ENCODE measurements at places on chromosomes 6 and 20.

DNA sequence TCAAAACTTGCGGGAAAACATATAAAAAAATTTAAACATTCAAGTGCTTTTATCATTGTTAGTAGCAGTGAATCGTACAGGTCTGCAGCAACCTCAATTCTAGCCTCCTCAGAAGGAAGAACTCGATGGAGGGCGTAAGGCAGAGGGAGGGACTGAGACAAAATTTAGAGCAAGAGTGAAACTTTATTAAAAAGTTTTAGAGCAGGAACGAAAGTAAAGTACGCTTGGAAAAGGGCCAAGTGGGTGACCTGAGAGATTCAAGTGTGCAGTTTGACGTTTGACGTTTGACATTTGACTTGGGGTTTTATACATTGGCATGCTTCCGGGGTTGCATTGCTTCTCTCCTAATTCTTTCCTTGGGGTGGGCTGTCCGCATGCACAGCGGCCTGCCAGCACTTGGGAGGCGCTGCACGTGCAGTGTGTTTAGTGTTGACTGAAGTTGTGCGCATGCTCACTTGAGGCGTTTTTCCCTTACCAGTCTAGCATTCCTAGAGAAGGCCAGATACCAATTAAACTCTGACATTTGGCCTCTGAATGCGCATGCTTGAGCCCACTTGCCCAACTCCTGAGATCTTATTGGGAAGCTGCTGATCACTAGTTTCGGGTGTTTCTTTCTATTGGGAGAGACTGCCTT, 82.6 kb downstream of the TBX18 start:
- no peak for DNase-seq

- DNase-seq = peak; percentile 48
Observed at GRCh38 chr6:36241728-36242127, 28.1 kb upstream of the PNPLA1 start.

DNA sequence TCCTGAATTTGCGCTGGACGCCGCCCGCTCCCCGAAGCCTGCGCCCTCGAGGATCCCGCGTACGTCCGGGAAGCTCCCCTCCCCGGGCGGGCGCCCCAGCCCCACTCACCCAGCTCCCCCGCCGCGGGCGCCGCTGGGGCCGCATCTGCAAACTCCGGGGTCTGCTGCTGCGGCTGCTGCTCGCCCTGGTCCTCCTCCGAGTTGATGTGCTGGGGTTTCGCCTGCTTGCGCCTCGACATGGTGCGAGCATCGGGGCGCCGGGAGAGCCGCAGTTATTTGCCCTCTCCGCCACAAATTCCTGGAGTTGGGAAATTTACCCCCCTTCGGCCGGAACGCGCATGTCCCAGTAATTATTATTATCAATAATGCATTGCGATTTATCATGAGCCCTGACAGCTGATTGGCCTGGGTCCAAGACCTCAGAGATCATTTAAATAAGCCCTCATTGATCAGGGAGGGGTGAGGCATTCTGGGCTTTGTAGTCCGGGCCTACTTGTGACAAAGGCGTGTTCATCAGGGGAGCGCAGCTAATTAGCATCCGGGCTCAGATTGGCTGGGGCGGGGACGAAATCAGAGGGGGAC, at the start of gene SALL4:
Gene SALL4 (minus strand): TSS at position 352 of the 582 bp plus-strand sequence. CDS start 113 bp downstream, at position 239.
- no peak for DNase-seq

GRCh38 chr20:50200482-50201104, 10.0 kb downstream of the CEBPB start:
- no peak for DNase-seq

GRCh38 chr6:31725502-31726350, 2.6 kb downstream of the MPIG6B start:
- no peak for DNase-seq

GRCh38 chr6:106422534-106422933, 62.0 kb downstream of the CRYBG1 start:
- DNase-seq = no peak

DNA sequence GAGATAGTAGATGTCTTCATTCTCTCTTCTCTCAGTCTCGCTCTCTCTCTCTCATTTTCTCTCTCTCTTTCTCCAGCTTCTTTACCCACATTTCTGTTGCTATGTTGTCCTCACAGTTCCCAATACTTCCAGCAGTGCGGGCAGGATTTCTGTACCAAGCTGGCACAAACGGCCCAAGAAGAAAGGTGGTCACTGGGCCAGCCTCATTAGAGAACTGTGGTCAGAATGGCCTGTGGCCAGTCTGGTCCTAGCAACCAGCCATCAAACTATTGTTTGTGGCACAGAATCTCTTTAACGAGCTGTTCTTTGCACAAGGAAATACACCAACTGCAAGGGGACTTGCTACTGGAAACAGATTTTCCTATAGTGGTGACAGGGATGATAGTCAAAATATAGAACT, 81.3 kb downstream of the SEL1L2 start:
- no peak for DNase-seq

DNA sequence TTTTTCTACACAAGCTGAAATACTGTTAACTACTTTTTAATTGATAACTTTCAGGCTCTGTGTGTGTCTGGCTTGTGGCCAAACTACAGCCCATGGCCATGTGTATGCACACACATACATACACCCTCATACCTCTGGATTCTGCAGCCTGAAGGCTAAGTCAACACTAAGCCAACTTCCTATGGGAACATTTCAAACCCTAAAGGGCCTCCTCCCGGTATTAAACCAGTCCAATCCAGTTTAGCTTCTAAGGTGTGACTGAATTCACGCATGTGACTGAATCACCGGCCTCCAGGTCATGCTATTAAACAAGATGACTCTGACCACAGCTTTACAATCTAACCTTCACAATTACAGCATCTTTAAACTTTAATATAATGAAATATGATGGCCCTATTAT, 20.7 kb upstream of the DST start:
- DNase-seq = no peak

DNA sequence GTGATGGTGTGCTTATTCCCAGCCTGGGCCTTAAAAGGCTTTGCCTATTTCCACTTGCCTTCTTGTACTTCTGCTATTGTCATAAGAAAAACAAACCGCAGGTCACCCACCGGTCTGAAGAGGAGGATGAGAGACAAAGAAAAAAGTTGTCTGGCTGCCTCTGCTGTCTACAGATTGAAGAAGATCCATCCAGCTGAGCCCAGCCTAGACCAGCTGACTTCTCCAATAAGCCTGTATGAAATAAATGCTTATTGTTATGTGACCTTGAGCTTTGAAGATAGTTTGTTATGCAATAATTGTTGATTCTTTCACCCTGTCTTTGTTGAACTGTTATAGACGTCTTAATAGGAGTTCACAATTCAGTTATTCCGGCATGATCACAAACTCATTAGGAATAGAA, 223.8 kb upstream of the PRSS16 start:
- no peak for DNase-seq

DNA sequence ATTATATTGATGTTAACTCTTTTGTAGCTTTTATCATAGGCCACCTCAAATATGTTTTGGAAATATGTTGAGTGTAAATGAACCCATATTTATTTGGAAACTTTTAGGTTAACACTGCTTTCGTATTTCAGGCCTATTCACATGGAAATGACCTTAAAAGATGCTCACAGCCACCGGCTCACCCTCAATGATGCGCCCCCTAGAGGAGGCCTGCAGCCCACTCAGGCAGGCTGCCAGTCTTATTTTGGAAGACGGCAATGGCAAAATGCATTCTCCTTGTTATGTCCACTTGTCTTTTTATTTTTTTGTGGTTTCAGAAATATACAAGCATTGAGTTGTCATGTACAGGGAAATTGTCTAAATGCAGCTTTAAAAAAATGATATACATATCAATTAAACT, 869.7 kb downstream of the PHF3 start:
- peak; percentile 13 for DNase-seq

DNA sequence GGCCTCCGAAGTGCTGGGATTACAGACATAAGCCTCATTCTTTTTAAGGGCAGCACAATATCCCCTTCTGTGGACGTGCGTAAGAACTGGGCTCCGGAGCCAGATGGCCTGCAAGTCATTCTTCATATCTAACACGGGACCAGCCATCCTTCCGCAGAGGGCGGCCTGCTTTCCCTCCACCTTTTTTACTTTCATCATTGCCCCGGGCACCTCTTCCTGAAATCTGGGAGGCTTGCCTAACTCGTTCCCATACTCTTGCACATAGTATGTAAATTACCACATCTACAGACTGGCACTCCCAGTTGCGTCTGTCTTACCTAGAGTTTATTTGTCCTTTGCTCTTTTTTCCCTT, 29.9 kb upstream of the SLC23A2 start:
- DNase-seq = no peak

DNA sequence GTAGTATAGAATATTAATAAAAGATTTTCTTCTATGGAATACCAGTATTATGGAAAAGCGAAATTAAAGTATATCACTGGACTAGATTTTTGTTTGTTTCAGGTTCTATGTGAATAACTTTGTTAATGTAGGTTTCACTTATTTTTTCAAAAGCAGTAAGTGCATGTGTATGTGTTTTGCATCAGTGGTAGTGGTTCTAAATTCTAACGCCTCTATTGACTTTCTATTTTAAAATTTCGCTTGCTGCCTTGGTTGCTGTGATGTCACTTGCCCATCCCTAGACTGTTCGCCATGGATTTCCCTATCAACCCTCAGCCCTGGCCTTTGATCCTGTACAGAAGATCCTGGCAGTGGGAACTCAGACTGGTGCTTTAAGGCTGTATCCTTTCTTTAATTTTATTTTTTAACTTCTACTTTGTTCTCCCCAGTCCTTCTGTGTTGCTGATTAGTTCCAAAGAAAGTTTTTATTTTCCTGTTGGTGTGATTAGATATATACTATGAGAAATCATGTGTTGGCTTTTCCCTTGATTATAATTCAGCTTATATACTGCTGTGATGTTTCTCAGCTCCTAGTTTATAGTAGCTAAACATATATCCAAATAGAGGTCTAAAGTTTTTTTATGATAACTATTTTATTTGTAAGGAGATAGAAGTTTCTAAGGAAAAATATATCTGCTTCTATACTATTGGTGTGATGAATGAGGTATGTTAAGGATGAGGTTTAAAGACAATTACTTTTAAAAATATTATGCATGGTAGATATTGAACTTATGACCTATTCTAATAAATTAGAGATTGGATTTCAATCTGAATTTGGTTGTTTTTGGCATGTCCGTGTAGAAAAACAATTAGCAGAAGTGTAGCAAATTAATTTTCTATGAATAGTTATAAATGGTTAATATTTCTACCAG, 1.7 kb downstream of the STXBP5 start:
- no peak for DNase-seq

DNA sequence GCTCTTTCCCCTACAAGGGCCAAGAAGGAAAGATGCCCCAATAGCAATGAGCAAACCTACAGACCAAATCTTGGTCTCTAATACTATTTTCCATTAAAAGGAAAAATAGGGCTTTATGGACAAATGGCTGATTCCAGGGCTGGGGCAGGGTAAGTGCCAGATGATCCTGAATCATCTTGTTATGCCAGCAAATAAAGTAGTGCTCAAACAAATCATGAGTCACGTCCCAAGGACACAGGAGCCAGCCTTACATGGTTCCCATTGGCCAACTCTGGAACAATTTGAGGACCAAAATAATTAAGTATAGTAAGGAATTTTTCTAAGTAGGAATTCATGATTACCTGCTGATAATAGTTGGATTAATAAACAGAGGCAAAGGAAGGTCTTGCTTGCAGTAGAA, 53.2 kb upstream of the NKX2-4 start:
- no peak for DNase-seq

DNA sequence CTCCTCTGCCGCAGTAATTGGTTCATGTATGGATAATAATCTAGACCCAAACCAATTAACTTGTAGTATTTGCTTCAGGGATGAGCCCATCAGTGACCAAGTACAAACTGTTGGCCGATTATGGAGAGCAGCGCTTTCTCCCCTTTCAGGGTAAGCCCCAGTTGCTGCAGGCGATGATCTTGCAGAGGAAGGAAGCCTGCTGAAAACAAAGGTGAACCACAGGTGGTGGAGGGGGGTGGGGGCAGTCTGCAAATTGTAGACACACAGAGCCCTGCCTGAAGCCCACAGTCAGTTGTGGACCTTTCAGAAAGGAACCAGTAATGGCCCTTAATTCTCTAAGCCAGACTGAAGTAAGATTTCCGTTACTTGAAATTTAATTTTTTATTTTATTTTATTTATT, 167.9 kb upstream of the JARID2 start:
- no peak for DNase-seq

- DNase-seq = no peak
Observed at GRCh38 chr6:142118328-142118727, 14.4 kb upstream of the GJE1 start.

- no peak for DNase-seq
Observed at GRCh38 chr20:19252451-19253120, 40.1 kb downstream of the SLC24A3 start.

DNA sequence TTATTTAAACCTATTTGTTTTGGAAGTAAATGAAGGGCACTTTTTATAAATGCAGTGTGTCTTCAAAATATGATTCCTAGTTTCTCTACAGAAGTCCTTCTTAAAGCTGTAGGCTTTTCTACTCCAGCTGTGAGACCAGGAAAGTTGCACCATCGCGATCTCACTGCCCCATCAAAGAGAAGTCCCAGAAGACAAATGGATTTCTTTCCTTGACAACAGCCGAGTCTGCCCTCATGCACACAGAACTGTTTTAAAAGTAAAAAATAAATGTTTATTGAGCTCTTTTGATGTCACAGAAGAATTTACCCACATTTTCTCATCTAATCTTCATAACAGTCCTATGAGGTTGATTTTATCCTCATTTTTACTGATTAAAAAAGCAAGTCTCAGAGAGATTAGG, 324.4 kb upstream of the NT5E start:
- DNase-seq = no peak

DNA sequence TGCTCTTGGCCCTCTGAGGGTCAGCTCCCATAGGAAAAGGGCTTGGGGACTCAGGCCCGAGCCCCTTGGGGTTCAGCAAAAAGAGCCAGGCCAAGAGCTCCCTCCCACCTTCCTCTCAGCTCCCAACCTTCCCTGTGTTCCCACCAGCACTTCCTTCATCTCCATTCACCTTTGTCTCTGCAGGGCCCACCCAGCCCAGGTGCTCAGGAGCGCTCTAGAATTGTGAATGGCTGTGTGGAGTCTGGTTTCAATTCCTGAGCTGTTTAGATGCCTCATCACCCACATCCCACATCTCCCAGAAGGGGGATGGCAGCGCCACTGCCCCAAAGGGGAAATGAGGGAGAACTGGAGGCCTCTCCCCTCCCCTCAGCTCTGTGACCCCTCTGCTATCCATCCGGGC, 7.7 kb downstream of the GRM4 start:
- DNase-seq = no peak

DNA sequence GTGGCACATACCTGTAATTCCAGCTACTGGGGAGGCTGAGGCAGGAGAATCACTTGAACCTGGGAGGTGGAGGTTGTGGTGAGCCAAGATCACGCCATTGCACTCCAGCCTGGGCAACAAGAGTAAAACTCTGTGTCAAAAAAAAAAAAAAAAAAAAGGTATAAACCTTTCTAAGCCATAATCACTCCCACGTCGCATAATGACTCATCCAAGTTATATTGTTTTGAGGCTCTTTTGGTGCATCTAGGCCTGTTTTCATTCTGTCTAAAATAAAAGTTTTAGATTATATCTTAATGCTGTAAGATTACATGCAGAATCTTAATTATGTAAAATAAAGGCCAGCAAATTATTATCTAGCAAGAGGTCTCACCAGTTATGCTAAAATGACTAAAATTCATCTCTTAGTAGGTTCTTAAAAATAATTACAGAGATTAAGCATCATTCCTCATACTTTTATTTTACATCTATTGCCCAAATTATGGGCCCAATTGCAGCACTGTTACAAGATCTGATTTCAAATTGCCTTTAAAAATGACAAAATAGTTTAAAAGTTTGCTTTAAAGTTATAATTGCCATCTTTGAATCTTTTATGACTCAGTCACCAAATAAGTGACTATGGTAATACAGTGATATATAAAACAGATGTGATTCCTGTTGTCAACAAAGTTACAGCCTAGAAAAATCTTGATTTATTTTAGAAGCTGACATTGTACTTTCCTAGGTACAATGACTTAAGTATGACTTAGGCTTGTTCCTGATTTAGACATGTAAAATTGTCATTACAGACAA, 10.4 kb upstream of the SUMO4 start:
- no peak for DNase-seq
